ENCODE measurements at places on chromosomes 16 and 17.

- DNase-seq = no peak
Measured at GRCh38 chr16:56488035-56488434, 31.8 kb downstream of the BBS2 start.

- no peak for DNase-seq
Measured at GRCh38 chr16:21279501-21279900, 1.4 kb upstream of the CRYM start.

GRCh38 chr17:35313875-35314409 is 59.5 kb downstream of the SLFN11 start:
- no peak for DNase-seq

DNA sequence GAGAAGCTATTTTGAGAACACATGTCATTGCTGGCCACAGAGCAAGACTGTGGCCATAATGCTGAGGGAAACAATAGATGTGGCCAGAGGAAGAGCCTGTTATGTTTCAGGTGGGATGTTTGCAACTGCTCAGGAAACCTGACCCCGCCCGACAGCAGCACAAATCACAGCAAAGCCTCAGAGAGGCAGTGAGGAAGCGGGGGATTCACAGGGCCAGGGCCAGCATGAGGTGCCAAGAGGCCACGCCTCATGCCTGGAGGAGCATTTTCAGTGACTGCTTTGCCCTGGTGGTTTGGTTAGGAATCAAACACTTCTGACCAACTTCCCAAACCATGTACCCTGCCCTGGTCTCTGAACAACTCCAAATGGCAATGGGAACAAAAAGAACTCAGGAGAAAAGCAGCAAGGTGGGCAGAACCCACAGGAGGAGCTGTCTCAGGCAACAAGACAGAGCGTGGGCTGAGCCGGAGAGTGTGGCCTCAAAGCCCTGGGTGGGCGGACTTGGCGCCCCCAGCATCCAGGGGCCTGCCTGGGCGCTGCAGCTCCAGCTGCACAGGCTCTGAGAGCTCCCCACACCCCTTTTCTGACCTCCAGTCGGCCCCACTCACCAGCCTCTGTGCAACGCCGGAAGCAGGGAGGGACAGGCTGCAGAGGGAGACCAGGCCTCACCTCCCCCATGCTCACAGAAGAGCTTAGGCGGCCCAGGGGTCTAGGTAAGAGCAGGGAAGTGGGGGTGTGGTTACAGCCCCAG is 20.6 kb downstream of the HIC1 start:
- no peak for DNase-seq

GRCh38 chr16:69561901-69562300 is 3.9 kb upstream of the NFAT5 start:
- DNase-seq = no peak

GRCh38 chr17:81912441-81913309 is 1.5 kb upstream of the PCYT2 start:
- DNase-seq = no peak

DNA sequence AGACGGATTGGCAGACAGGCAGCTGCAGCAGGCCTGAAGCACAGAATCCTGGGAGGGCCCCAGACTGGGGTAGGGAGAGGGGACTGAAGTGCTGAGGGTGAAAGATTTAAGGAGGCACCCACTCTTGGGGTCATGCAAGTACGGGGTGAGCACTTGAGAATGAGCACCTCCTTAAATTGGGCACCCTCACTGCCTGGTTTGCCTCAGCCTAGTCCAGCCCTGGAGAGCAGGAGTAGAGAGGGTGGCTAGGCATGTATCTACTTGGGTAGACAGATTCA is 154.1 kb upstream of the CDC42EP4 start:
- no peak for DNase-seq

DNA sequence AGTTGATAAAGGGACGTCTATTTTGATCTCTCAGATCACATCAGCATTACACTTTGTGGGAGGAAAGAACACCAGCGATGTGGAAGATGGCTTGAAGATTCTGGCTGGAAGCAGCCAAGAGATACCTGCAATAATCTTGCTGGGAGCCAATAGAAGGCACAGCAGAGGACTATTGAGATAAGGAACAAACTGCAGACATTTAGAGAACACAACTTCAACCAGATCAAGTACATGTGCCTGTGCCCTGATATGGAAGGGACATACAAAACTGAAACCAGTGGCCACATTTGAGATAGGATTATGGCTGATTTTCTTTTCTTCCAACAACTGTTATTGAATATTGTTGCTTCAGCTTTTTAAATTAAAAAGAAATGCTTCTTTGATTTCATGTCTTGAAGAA is 18.6 kb upstream of the PSMD7 start:
- DNase-seq = no peak

- no peak for DNase-seq
Measured at GRCh38 chr16:23339787-23340186, 37.7 kb downstream of the SCNN1B start.

DNA sequence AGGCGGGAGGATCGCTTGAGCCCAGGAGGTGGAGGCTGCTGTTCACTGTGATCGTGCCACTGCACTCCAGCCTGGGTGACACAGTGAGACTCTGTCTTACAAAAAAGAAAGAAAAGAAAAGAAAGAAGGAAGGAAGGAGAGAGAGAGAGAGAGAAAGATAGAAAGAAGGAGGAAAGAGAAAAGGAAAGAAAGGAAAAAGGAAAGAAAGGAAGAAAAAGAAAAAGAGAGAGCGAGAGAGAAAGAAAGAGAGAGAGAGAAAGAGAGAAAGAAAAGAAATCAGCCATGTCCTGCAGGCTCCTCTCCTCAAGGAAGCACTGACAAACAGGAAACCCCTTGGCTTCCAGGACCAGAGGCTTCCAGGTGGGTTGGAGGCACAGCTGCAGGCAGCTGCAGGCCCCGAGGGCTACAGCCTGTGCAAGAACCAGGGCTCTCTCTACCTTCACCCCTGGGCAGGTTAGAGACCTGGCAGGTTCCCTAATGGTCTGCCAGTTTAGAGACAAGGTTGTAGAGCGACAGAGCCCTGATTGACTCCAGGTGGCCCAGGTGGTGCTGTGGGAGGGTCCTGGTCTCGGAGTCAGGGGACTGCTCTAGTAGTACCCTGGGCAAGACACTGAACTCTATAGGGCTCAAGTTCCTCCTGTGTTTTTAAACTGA is 53.8 kb downstream of the PECAM1 start:
- DNase-seq = no peak

GRCh38 chr17:34730816-34731215 is 151.4 kb downstream of the TMEM132E start:
- DNase-seq = no peak

- DNase-seq = no peak
Measured at GRCh38 chr16:25189305-25189704, 27.4 kb upstream of the AQP8 start.

- peak; percentile 12 for DNase-seq
Measured at GRCh38 chr17:16927641-16928321, 44.1 kb downstream of the TNFRSF13B start.

- DNase-seq = peak; percentile 100
Measured at GRCh38 chr16:28950648-28951409, at the start of gene NFATC2IP. TSS of gene NFATC2IP (plus strand) at chr16:28950937. CDS start at chr16:28951012, 75 bp downstream.

DNA sequence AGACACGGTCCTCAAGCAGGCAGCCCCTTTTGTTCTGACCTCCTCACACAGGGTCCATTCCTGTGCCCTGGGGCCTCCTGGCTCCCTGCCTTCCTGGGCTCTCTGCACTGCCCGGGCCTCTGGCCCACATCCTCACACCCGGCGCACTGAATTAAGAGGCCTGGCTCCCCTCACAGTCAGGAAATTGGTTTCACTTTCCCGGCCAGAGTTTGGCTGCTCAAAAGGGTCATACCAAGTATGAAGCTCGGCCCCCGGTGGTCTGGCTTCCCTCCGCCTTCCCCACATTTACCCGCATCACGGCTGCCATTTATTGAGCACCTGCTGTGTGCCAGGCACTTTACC is 220.0 kb downstream of the NTN1 start:
- peak; percentile 82 for DNase-seq

- peak; percentile 35 for DNase-seq
Measured at GRCh38 chr16:85848986-85849385, 49.5 kb downstream of the COX4I1 start.

DNA sequence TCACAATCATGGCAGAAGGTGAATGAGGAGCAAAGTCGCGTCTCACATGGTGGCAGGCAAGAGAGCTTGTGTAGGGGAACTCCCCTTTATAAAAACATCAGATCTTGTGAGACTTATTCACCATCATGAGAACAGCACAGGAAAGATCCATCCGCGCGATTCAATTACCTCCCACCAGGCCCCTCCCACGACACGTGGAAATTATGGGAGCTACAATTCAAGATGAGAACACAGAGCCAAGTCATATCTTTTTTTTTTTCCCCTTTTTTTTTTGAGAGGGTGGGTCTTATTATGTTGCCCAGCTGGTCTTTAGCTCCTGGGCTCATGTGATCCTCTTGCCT is 60.0 kb downstream of the RPTOR start:
- no peak for DNase-seq

DNA sequence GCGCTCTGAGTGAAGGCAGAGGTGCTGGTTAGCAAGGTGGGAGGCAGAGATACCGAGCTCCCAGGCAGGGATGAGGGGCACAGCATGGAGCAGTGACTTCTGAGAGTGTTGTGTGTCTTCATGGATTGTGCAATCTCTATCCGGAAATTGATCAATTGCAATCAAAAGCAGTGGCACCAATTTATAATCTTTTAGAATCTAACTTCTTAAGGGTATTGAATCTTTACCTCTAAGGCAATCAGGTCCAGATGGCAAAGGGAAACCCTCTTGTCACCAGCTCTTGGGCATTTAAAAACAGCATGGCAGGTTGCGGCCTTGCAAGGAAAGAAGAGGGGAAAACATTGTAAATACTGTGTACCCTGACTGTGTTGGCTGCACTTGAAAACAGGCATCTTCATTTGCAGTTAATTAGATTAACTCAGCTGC is 58.0 kb upstream of the MRTFB start:
- DNase-seq = no peak

DNA sequence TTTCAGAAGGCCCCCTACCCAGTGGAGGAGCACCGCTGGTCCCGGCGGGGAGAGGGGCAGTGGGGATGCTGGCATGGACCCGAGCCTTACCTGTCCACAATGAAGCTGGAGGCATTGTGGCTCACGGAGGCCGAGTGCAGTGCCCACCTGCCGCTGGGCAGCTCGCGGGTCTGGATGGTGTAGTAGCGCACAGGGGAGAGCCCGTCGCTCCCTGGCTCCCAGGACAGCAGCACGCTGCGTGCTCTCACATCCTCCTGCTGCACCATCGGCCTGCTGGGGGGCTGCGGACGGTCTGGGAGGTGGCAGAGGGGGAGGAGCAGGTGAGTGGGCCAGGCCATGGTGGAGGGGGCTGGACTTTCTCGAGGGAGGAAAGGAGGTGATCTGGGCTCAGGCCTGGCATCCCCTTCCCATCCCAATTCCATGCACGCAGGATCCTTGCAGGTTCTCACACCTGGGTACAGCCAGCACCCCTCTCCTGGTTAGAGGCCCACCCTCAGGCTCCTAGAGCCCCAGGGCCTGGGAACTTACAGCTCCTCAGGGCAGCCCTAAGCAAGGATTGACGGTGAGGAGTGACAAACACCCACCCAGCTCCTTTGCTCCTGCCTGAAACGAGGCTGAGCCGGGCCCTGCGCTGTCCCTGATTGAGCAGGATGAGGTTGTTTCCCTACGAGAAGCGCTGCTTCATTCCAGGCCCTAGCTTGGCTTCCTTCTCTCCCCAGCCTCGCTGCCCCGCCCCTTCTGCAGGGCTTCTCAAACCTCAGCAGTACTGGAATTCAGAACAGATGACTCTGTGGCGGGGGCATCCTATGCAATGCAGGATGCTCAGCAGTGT is 76.2 kb upstream of the CDC42EP4 start:
- DNase-seq = no peak

DNA sequence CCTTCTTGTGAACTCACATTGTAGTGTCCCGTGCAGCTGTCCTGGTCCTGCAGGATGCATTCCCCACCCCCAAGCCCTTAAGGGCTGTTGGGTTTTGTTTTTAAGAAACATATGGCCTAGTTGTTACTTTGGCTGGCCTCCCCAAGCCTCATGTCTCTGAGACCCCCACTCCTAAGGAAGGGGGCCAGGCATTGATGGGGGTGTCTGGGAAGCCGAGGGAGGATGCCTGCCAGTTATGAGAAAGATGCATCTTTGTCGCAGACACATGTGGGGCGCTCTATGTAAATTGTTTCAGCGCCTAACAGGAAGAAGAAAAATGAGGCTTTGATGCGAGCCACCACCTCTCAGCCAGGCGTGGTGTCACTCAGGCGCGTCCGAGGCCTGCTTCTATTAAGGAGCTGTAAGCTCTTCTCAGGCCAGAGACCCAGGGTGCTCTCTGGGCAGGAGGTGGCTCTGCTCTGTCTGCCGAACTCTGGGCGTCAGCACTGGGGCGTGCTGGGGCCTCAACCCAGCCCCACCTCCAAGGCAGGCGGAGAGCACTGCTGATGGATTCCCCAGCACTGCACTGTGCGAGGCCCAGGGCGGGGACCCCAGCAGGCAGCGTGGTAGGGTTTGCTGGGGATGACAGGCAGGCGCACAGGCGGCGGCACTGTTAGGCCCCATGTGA is 70.6 kb downstream of the SREBF1 start:
- no peak for DNase-seq

GRCh38 chr17:78197147-78197832 is 10.1 kb downstream of the AFMID start:
- DNase-seq = no peak

DNA sequence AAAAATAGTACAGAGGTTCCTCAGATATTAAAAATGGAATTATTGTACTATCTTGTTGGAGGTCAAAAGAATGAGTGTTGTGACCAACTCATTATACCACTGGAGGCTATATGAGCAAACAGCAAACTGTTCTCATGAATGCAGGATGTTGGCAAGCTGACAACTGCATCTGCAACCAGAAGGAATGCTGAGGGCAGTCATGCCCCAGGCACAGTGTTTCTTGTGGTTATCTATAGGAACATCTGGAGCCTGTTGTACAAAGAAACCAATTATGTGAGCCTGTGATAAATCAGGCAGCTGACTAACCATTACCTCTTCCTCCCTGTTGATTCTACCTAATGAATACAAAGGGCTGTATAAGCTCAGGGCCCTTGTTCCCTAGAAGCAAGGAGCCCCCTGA is 2057.1 kb downstream of the TP53TG3F start:
- no peak for DNase-seq

- DNase-seq = no peak
Measured at GRCh38 chr16:50185005-50185505, 31.9 kb downstream of the TENT4B start.

DNA sequence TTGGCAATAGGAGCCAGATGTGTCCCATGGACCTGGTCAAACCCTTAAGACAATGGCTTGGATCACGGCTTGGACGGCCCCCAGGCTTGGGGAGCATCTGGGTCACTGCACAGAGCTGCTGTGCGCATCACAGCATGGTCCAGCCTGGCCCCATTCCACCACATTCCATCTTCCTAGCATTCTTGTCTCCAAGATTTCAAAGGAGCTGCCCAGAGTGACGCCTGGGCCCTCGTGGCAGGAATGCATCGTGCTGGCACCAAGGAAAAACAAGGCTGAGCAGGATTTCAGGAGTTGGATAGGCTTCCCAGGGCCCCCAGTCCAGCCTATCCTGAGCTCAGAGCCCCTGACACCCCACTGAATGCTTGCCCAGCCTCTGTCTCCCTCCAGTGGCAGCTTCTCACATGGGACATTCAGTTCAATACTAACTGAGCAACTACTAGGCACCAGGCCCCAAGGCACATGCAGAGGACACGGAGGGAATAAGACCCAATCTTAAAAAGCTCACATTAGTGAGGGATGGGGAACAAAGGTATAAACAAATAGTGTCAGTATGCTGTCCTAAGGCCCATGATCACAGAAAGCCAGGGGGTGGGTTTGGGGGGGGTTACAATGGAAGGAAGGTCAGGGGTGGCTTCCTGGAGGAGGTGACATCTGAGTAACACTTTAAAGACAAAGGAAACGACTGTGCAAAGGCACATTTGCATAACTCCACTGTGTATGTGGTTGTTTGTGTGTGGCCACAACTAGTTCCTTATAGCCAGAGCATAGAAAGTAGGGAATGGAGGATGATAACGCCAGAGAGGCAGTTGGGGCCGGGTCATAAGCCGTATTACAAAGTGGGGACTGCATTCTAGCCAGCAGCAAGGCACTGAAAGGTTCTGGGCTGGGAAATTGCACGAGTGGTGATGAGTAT is 34.1 kb downstream of the TK2 start:
- DNase-seq = peak; percentile 83
